AG04449 (cell line): ENCODE measurements at places on chromosomes 11 and 22.

DNA sequence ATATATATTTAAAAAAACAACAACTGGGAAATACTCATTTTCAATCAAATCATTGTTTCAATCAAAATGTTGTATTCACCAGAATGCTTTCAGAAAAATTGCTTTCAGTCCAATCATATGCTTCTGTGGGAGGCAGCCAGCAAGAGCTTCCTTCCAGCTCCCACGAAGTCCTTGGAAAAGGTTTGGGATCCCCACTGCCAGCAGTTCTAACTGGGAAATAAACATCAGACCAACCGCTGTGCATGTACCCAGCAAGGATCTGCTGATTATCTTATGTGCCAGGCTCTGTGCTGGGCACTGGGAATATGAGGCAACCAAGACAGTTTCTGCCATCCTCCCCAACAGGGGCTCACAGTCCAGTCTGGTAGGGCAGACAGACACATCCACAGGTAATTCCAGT is 10.8 kb downstream of the RPS13 start:
- DNase-seq: no peak

- DNase-seq: no peak
Measured at GRCh38 chr11:12270215-12270797, 107.1 kb upstream of the PARVA start.

GRCh38 chr11:119056421-119056999 is 495 bp downstream of the HYOU1 start:
- DNase-seq: no peak

DNA sequence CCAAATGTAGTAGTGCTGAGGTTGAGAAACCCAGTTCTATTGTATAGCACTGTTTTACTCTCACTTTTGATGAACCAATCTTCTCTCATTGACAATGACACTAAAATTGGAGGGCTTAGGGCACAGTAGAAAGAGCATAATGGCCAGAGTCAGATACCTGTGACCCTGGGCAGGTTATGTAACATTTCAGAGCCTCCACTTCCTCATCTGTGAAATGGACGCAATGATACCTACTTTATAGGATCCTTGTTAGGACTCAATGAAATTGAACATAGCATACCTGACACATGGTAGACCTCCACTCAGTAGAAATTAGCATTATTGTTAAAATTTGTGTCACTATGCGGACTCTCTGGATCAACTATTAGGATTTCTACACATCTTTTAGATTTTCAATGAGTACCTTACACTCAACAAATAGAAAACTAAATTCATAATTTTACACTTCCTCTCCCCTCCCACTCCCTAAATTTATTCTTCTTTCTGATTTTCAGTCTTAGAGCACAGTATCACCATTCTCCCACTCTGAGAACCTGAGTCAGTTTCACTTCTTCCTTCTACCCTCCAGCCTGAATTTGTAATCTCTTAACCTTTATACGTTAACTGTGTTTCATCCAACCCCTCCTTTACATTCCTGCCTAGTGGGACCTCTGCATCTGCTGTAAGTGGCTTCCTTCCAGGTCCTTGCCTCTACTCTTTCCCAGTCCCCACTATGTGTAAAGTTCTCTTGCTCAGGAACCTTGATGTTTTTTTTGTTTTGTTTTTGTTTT is 78.3 kb downstream of the MICAL2 start:
- no peak for DNase-seq

GRCh38 chr22:23054531-23055257 is 15.6 kb upstream of the GNAZ start:
- DNase-seq: no peak

GRCh38 chr11:76087749-76088148 is 118.6 kb downstream of the WNT11 start:
- no peak for DNase-seq
